ENCODE measurements at places on chromosomes 2 and 18. TPM values are rescaled to one million over a fixed set of nuclear protein-coding genes. Genes with fewer than 3 reads are reported as not detected.

The AGXT gene
- not detected for total RNA-seq

The PSMA8 gene
- total RNA-seq, result 0.73 TPM

The TRIM43 gene
- not detected for total RNA-seq

The UPP2 gene
- not detected for total RNA-seq

GRCh38 chr2:60948926-60949579, 67.7 kb downstream of the REL start:
- DNase-seq, result no peak

DNA sequence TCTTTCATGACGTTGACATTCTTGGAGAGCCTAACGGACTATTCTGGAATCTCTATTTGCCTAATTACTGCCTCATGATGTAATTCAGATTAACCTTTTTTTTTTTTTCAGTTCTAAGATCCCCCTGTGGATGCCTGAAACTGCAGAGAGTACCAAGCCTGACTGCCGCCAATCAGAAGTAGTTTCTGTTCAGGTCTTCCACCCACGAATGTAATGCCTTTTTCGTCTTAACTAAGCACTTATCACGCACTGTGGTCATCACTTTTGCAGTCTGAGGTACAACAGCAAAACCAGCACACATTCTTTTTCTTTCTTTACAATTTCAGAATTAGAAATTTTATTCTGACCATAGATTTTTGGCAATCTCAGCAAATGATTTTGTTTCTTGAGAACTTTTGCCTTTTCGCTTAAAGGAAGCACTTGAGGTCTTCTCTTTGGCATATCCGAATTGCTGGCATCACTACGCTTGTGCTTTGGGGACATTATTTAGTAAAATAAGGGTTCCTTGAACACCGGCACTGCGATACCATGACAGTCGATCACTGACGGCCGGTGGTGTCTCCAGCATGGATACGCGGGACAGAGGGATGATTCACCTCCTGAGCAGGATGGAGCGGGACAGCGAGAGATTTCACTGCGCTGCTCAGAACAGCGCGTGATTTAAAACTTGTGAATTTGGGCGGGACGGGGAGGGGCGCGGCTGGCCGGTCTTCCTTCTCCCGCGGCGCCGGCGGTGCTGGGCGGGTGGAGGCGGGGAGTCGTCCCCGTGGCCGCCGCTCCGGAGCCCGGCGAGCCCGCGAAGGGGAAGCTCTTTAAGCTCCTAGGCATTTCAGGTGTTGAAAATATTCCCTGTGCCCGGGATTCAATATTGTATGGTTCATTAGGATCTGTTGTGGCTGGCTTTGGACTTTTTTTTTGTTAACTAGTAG, 32.0 kb upstream of the GPR55 start:
- DNase-seq, result no peak

- no peak for DNase-seq
Measured at GRCh38 chr18:48887294-48887904, 63.4 kb downstream of the SMAD7 start.

DNA sequence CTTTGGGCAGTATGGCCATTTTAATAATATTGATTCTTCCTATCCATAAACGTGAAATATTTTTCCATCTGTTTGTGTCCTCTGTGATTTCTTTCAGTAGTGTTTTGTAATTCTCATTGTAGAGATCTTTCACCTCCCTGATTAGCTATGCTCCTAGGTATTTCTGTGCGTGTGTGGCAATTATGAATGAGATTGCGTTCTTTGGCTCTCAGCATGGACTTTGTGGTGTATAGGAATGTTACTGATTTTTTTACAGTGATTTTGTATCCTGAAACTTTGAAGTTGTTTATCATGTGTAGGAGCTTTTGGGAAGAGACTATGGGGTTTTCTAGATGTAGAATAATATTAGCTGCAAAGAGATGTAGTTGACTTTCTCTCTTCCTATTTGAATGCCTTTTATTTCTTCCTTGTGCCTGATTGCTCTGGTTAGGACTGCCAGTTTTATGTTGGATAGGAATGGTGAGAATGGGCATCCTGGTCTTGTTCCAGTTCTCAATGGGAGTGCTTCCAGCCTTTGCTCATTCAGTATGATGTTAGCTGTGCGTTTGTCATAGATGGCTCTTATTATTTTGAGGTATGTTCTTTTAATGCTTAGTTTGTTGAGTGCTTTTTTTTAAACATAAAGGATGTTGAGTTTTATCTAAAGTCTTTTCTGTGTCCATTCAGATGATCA, 27.0 kb upstream of the THUMPD2 start:
- no peak for DNase-seq

GRCh38 chr2:37774976-37775907, 103.8 kb upstream of the CDC42EP3 start:
- no peak for DNase-seq

- DNase-seq, result no peak
Measured at GRCh38 chr18:31965316-31965970, 22.5 kb upstream of the TRAPPC8 start.

- DNase-seq, result no peak
Measured at GRCh38 chr18:52391810-52392559, 52.0 kb downstream of the DCC start.
